ENCODE measurements at places on chromosomes 5 and 9. TPM values are rescaled to one million over a fixed set of nuclear protein-coding genes. Genes with fewer than 3 reads are reported as not detected.

ZNF462 gene
- total RNA-seq, result 34.8 TPM

SLC6A18 gene
- total RNA-seq, result 0.89 TPM

TOR4A gene
- total RNA-seq, result 23.3 TPM

SPATA31C1 gene
- not detected for total RNA-seq

LCP2 gene
- 22.9 TPM for total RNA-seq

ADAM19 gene
- total RNA-seq, result 6.4 TPM

PTGDS gene
- total RNA-seq, result 45.4 TPM

DNA sequence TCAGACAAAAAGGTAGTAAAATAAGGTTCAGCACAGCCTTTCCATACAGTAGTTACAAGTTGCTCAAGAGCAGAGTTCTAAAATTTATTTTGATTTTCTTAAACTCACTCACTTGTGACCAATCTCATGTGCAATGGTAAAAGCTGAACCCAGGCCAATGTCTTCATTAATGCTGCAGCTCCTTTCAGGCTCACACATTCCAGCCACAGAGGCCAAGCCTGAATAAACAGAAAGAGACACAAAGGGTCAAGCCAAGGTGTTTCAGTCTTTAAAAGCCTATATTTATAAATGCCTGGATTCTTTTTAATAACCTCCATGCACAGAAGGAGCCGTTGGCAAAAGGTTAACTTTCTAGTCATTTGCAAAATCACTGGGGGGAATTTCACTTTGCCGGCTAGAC, 152.5 kb downstream of the ADAMTS6 start:
- no peak for DNase-seq

DNA sequence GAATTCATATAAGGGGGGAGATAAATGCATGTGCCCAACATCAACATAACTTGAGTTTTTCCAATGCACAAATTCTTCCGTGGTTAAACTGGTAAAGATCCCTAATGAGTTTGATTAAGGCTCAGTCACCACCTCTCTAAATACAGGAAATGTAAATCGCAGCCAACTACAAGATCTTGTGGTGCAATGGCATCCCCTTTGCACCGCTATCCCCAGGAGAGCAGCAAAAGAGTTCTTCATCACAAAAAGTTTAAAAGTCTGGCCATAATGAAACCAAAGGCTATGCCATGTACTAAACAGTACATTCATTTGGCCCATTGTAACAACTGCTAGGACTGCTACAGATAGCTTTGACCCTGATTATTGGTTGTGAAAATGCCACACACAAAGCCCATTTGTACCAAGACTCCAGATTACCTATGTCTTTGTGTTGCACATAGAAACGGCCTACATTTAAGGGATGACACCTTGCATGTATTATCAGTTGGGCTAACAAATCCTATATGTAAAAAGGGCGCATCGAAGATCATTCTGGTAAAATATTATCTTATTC, 44.5 kb downstream of the ZNF608 start:
- no peak for DNase-seq

DNA sequence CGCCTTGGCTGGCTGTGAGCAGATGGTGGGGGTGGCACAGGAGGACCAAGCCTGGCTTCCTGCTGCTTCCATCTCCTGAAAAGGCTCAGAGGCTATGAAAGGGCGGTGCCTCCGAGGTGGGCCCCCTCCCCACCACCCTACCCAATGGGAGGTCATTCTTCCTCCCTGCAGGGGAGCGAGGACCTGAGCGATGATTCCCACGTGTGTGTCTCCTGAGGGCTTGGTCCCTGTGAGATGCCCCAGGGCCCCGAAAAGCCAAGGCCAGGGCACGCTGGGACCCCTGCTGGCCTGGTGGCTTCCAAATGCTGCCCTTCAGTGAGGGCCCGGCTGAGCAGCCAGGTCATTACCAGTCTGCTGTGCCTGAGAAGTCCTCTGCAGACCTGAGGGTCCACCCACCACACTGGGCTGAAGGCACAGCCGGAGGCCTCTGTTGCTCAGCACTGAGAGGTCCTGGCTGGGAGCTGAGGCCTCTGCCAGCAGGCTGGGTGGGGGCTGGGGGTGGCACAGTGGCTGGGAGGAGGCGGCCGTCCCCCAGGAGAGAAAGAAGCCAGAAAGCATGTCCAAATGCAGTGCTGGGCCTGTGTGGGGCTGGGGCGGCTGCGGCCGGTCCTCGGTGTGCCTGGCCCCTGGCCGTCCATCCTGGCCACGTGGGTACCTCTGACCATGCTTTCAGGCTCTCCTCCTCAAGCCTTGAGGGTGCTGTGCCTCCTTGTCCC, 14.0 kb upstream of the SLC6A19 start:
- DNase-seq, result peak; percentile 28

GRCh38 chr5:131630208-131630962, 4.6 kb downstream of the RAPGEF6 start:
- DNase-seq, result no peak

DNA sequence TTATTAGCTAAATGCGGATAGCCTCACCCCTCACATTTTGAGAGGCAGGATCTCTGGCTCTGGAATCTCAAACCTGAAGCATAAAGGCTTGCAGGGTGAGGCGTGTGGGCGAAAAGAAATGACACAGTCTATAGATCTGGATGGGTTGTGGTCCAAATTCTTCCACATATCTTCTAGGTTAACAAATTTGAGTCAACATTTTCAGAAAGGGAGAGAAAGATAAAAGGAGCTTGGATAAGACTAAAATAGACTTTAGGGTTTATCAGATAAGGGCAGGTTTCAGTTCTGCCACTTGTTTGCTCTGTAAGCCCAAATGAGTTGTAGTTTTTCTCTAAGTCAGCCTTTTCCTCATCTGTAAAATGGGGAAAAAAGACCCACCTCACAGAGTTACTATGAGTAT, 220.9 kb downstream of the TRIM32 start:
- no peak for DNase-seq

DNA sequence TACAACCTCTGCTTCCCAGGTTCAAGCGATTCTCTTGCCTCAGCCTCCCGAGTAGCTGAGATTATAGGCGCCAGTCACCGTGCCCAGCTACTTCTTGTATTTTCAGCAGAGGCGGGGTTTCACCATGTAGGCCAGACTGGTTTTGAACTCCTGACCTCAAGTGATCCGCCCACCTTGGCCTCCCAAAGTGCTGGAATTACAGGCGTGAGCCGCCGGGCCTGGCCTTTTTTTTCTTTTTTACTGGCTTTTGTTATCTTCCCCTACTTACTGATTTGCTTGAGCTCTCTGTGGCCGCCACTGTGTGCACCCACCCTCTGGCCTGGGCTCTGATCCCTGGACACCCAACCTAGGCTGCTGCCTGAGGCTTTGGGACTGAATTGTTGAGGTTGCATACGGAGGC, 60.3 kb downstream of the ANKRD33B start:
- DNase-seq, result no peak

- DNase-seq, result peak; percentile 82
These were observed 4.3 kb downstream of the EEIG1 start for GRCh38 chr9:127976498-127976897.

- DNase-seq, result no peak
These were observed 384.0 kb upstream of the DMAC1 start for GRCh38 chr9:8183618-8184017.

- no peak for DNase-seq
These were observed 154.4 kb downstream of the AUH start for GRCh38 chr9:91207397-91207728.
